K562 (cell line): ENCODE measurements at places on chromosomes 3 and 15. TPM values are rescaled to one million over a fixed set of nuclear protein-coding genes. Genes with fewer than 3 reads are reported as not detected.

DNA sequence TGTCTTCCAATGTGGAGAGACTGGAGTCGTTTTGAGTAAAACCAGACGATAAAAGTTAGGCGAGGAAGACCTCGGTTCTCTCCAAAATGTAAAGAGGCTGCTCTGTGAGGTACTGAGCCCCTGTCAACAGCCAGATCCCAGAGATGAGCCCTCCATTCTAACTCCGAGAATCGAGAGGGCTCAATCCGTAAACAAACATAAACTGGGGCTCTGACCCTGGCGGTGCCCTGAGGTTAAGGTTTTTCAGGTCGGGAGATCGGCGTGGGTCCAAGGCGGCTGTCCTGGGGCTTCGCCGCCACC lies 417 bp downstream of the TBCCD1 start:
- H3K27me3 ChIP-seq, result no peaks in the 10 kb centered on the region
- peak overlapping the region; percentile 73 for H3K4me3 ChIP-seq
- H3K27ac ChIP-seq, result peak overlapping the region; percentile 90
- DNase-seq, result no peak
- H3K36me3 ChIP-seq, result peaks cover 27% of the 10 kb centered on the region; the same call in 1 of the 3 replicates

- H3K4me1 ChIP-seq, result peaks cover 13% of the 10 kb centered on the region
- peaks cover 36% of the 10 kb centered on the region for H3K36me3 ChIP-seq
- peak; percentile 25 for DNase-seq
- H3K4me3 ChIP-seq, result no peak overlapping the region
- H3K27me3 ChIP-seq, result no peaks in the 10 kb centered on the region
These were observed 4.6 kb downstream of the WDR53 start for GRCh38 chr3:196563721-196564225.

GRCh38 chr3:195896361-195897080 lies 11.8 kb downstream of the TNK2 start:
- peak overlapping the region; percentile 59 for H3K4me3 ChIP-seq
- H3K4me1 ChIP-seq, result peaks cover 22% of the 10 kb centered on the region
- DNase-seq, result peak; percentile 76
- H3K27ac ChIP-seq, result peak overlapping the region; percentile 69
- no peaks in the 10 kb centered on the region for H3K27me3 ChIP-seq
- no peaks in the 10 kb centered on the region for H3K36me3 ChIP-seq

DNA sequence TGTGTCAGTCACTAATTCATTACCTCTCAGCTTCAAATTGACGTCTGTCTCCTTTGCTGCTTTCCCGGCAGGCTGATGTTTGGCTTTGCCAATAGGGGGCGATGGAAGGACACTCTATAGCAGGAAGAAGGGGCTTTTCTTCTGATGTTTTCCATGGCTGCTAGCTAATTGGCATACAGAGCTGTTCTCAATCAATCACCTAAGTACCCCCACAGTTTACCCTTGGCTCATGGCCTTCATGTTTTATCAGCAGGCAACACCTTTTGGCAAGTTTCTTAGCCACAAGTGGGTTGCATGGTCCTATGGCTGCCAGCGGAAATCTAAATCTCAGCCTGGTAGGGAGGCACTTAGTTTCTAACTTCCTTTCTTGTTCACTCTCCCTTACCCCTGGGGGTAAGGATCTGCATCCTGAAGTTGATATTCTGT lies 45.0 kb downstream of the ESYT3 start:
- no peaks in the 10 kb centered on the region for H3K36me3 ChIP-seq
- H3K27me3 ChIP-seq, result no peaks in the 10 kb centered on the region
- no peak overlapping the region for H3K4me3 ChIP-seq
- H3K4me1 ChIP-seq, result no peaks in the 10 kb centered on the region

DNA sequence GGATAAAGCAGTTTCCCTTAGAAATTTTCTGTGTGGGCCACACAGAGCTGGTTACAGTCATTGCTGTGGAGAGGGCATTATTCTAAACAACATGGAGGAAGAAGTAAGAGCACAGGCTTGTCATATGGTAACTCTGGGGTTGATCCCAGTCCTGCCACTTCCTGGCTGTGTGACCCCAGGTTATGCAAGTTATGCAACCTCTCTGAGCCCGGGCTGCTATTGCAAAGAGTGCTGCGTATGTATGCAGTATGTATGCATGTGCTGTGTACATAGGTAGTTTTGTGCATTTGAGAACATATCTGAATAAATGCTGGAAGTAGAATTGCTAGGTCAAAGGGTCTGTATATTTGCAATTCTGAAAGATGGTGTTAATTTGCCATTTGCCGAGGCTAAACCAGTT lies 9.2 kb downstream of the SPSB4 start:
- peaks cover 3% of the 10 kb centered on the region; the same call in 1 of the 2 replicates for H3K4me1 ChIP-seq
- H3K36me3 ChIP-seq, result no peaks in the 10 kb centered on the region
- H3K27me3 ChIP-seq, result peaks cover 34% of the 10 kb centered on the region
- H3K4me3 ChIP-seq, result no peak overlapping the region

DNA sequence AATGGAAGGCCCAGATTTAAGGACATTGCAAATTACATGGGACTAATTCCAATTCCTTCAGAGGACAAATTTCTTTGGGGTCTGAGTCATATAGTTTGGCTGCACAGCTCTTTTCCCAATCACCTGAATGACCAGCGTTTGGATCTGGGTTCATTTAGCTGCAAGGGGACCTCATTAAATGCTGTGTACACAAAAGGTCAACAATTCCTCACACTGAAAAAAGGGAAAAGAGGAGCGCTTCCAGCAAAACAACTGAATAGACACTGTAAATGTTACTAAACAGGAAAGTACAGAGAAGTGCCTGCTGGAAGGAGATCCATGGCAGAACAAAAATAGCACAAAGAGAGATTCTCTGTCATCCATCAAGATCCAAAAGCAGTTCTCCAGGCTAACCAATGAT lies 356.0 kb upstream of the LMCD1 start:
- H3K27ac ChIP-seq, result no peak overlapping the region
- no peak for DNase-seq
- no peak overlapping the region for H3K4me3 ChIP-seq

GRCh38 chr15:50145451-50145872 lies 26.4 kb upstream of the ATP8B4 start:
- H3K27me3 ChIP-seq, result no peaks in the 10 kb centered on the region
- H3K36me3 ChIP-seq, result no peaks in the 10 kb centered on the region
- H3K4me3 ChIP-seq, result no peak overlapping the region
- no peak overlapping the region for H3K27ac ChIP-seq
- H3K4me1 ChIP-seq, result peaks cover 5% of the 10 kb centered on the region
- DNase-seq, result peak; percentile 79

- H3K4me1 ChIP-seq, result no peaks in the 10 kb centered on the region; the same call in 1 of the 2 replicates
- H3K36me3 ChIP-seq, result no peaks in the 10 kb centered on the region
- H3K27me3 ChIP-seq, result peaks cover 53% of the 10 kb centered on the region
- H3K4me3 ChIP-seq, result no peak overlapping the region
- no peak for DNase-seq
- H3K27ac ChIP-seq, result no peak overlapping the region
These were observed 13.4 kb downstream of the SCAMP5 start for GRCh38 chr15:75008629-75009326.

- no peaks in the 10 kb centered on the region for H3K4me1 ChIP-seq
- DNase-seq, result no peak
- H3K27me3 ChIP-seq, result no peaks in the 10 kb centered on the region
- no peak overlapping the region for H3K27ac ChIP-seq
- H3K36me3 ChIP-seq, result no peaks in the 10 kb centered on the region
These were observed 960.2 kb upstream of the CFAP20DC start for GRCh38 chr3:60009931-60010478.

DNA sequence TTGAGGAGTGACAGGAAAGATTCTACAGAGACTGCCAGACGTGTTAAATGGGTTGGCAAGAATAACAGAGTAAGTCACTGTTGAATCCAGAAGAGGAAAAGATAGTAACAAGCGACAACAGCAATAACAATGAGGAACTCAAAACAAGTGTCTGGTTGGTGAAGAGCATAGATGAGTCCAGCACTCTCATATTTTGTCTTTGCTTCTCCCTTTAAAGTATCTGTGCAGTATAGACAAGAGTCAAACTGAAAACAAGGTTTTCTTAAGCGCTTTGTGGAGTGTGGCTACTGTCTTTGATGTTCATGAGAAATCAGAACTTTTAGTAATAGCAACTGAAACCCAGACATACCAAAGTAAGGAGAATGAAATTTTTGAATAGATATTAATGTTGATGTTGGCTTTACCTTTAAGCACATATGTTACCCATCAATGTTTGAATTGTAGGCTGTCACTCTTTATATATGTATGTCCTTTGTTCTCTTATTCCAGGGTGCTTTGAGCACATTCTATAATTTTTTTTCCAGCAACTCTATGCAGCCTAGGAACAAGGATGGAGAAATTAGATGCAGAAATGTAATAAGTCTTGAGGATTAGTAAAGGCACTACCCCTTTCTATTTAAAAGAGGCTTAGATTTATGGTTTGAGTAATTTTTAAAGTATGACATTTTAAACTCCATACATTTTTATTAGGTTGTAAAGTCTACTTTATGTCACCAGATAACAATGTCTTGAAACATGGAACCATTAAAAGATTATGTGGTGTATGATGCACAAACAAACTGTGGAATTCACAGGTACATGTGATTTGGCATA lies 185.5 kb downstream of the NFKBIZ start:
- H3K36me3 ChIP-seq, result no peaks in the 10 kb centered on the region
- H3K27me3 ChIP-seq, result no peaks in the 10 kb centered on the region
- no peak for DNase-seq
- no peak overlapping the region for H3K27ac ChIP-seq
- no peak overlapping the region for H3K4me3 ChIP-seq

DNA sequence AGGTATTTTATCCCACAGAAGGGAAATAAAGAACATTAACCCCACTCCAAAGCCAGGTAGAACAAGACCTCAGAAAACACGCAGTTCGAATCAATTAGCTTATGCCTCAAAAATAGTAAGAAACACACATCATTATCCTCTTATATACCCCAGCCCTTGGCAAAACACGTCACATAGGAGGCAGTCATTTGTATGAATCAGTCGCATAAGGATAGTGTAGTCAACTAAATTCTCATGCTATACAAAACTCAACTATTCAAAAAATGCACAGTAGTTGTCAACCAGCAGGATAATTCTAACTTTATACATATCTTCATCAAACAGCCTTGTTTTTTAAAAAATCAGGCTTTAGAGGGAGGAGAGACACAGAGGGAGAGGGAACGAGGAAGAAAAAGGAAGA lies 298.4 kb downstream of the FOXP1 start:
- no peak overlapping the region for H3K4me3 ChIP-seq
- H3K27ac ChIP-seq, result no peak overlapping the region
- H3K27me3 ChIP-seq, result no peaks in the 10 kb centered on the region
- H3K36me3 ChIP-seq, result no peaks in the 10 kb centered on the region
- no peaks in the 10 kb centered on the region for H3K4me1 ChIP-seq

DNA sequence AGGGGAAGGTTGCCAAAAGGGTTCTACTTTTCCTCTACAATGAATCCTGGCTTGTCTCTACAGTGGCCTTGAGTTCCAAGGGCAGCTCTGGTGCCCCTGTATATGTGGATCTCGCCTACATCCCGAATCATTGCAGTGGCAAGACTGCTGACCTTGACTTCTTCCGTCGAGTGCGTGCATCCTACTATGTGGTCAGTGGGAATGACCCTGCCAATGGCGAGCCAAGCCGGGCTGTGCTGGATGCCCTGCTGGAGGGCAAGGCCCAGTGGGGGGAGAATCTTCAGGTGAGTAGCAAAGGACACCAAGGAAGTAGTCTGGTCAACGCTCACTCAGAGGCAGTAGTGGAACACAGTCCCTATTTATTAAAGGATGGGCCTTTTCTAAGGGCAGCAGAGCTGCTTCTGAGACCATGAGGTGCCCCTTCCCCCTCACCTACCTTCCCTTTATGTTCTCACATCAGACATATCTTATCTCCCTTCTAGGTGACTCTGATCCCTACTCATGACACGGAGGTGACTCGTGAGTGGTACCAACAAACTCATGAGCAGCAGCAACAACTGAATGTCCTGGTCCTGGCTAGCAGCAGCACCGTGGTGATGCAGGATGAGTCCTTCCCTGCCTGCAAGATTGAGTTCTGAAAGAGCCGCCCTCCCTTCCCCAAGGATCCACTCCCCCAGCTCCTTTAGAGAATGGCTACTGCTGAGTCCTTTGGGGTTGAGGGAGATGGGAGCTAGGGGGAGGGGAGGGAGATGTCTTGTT lies 12.4 kb downstream of the MAP1A start:
- no peak overlapping the region for H3K27ac ChIP-seq
- no peaks in the 10 kb centered on the region for H3K27me3 ChIP-seq
- DNase-seq, result no peak
- peaks cover 12% of the 10 kb centered on the region for H3K4me1 ChIP-seq

FAM131A gene
- 8.9 and 9.1 TPM in 2 replicates for total RNA-seq

ADAMTS9 gene
- 0.13 and 0.18 TPM in 2 replicates for total RNA-seq

PRSS50 gene
- not detected in 2 replicates for total RNA-seq

CLDN18 gene
- total RNA-seq, result 0.11 TPM in 2 replicates

SI gene
- not detected in 2 replicates for total RNA-seq

CTSH gene
- 173 TPM in 2 replicates for total RNA-seq

PEAK1 gene
- 21.6 and 22.4 TPM in 2 replicates for total RNA-seq
